ENCODE measurements at places on chromosomes 12 and 14.
A peak's percentile ranks its signal among the peaks of the same experiment; 100 is the strongest.

DNA sequence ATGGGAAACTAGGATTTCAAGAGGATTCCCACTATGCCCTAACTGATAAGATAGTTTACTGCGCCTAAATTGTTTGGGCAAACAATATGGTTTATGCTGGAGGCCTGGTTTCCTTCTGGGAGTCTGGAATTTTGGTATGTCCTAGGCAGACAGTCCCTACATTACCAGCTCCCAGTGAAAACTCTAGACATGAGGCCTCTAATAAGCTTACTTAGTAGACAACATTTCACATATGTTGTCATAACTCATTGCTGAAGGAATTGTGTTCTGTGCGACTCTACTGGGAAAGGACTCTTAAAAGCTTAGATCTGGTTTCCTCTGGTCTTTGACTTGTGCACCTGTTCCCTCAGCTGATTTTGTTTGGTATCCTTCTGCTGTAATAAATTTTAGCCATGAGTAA, 18.0 kb upstream of the PRPF39 start:
- no peak for DNase-seq

DNA sequence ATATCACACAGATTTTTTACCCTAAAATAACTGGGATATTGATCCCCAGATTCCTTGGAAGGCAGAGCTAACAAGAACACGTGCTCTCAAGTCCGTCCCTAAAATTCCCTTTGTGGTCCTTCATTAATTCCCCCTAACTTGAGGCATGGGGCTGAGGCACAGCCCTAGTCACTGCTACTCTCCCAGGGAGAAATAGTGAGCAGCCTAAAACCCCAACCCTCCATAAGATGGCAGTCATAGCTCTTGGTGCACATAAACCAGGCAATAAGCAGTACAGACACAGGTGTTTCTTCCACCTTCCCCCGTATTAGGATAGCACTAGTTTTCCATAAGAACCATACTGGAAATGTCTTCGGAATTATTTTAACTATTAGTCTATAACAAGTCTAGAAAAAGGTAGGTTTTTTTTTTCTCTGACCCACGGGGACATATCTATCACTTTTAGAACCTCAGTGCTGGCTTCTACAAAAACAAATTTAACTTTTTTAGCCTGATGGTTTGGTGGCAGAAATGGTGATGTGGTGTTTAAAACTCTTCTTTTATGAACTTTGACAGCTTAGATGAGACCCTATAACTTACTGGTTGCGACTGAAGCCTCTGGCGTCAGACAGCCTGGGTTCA, 3.1 kb upstream of the ARHGEF40 start:
- DNase-seq = peak; percentile 8

GRCh38 chr12:4119157-4119761, 154.3 kb upstream of the CCND2 start:
- no peak for DNase-seq

DNA sequence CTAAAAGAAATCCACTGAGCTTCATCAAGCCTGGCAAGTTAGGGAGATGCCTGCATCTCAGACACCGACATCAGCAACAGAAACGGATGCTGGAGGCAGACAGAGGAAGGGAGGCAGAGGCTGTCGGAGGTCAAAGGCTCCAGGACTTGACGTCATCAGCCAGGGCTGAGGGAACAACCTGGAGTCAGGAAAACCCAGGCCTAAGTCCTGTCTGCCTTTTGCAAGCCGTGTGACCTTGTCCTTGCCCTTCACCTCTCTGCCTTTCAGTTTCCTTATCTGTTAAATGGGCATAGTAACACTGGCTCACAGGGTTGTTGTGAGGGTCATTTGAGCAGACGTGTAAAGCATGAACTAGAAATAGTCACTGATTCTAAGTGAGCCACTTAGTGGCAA, 194.2 kb downstream of the BCL11B start:
- DNase-seq = no peak

DNA sequence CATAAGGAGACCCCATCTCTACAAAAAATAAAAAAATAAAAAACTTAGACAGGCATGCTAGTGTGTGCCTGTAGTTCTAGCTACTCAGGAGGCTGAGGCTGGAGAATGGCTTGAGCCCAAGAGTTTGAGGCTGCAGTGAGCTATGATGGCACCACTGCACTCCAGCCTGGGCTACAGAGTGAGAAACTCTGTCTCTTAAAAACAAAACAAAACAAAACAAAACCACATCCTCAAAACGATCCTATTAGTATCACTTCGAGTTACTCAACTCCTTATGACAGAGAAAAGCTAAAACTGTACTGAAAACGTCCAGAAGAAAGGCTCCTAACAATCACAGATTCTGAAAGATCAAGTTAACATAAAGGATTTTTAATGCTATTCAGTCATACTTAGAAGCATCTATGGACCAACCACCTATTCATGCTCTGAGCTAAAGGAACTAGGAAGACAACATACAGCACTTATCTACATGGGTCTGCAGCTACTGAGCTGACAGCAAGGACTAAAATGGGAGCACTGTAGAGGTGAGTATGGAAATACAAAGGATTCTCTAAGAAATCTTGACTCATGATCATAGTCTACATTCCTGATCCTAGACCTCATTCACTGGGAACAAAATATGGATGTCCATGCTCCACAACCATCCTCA, 75.3 kb upstream of the DUSP6 start:
- DNase-seq = no peak

- DNase-seq = no peak
Observed at GRCh38 chr14:25056688-25057078, 6.7 kb upstream of the STXBP6 start.

DNA sequence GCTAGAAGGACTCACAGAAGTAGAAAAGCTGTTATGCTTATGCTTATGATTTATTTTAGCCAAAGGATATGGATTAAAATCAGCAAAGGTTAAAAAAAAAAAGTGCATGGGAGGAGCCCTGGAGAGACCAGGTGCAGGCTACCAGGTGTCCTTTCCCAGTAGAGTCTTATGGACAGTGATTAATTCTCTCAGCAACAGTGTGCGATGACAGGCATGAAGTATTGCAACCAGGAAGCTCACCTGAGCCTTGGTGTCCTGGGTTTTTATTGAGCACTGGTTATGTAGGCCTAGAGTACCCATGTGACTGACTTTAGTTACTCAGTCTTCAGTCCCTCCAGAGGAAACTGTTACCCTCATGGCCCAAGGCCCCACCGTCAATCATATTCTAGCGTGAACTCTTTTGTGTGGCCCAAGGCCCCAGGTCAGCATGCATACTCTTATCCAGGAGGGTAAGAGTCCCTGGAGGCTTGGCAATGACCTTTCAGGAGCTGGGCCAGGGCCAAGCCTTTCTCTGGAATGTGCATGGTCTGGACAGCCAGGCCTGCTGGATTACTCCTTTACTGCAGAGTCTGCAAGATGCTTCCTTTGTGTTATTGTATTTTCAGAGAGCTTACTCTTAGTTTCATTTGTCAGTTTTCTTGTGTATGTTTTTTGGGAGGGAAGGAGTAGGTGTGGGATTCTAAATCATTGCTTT, 69.6 kb upstream of the RD3L start:
- DNase-seq = no peak

- no peak for DNase-seq
Observed at GRCh38 chr12:116433249-116433648, 125.9 kb upstream of the MAP1LC3B2 start.

- no peak for DNase-seq
Observed at GRCh38 chr12:28082096-28082495, 108.2 kb upstream of the CCDC91 start.

- no peak for DNase-seq
Observed at GRCh38 chr12:34210183-34210582, 187.9 kb downstream of the ALG10 start.

DNA sequence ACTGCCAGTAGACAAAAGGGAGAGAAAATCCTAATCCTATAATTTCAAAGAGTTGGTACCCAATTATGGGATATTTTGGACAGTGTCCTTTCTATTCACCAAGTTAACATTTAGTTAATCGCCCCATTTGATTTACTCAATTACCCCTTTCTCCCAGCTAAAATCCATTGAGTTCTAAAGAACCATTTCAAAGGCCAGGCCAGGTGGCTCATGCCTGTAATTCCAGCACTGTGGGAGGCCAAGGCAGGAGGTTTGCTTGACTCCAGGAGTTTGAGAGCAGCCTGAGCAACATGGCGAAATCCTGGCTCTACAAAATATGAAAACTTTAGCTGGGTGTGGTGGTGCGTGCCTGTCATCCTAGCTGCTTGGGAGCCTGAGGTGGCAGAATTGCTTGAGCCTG, 5.5 kb upstream of the GPR19 start:
- no peak for DNase-seq

- DNase-seq = no peak
Observed at GRCh38 chr14:47150267-47150666, 498.7 kb upstream of the RPL10L start.

- no peak for DNase-seq
Observed at GRCh38 chr12:128387811-128388422, 120.9 kb downstream of the TMEM132C start.

GRCh38 chr14:53523226-53523625, 370.1 kb upstream of the DDHD1 start:
- DNase-seq = no peak

GRCh38 chr12:70795608-70796007, 124.9 kb downstream of the PTPRR start:
- no peak for DNase-seq

DNA sequence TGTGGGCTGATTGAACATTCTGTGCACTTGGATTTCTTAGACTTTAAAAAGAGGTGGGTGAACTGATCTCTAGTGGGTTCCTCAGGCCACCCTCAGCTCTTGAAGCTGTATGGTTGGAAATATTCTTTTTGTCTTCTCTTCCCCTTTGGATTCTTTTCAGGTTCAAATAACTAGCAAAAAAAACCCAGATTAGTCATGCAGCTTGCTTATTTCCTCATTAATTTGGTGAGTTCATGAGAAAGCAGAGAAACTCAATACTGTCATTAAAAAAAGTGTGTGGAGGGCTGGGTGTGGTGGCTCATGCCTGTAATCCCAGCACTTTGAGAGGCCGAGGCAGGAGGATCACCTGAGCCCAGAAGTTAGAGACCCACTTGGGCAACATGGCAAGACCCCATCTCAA, 183.4 kb downstream of the ESR2 start:
- no peak for DNase-seq

DNA sequence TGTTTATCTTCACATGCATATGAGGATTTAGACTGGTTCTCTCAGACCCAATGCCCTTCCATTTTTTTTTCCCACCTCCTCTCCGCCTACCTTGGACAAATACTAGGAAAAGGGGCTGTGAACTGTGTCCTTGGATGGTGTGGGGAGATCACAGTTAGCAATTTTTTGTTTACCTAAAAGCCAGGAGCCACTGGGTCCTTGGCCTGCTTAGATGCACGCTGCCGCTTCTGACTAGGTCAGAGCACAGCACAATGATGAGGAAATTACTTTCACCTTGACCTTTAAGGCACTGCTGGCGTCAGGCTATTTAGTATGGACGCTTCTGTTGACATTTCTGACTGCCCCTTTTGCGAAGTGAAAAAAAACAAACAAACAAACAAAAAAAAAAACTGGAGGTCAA, 1.9 kb downstream of the CCDC38 start:
- no peak for DNase-seq

GRCh38 chr14:69711881-69712560, 54.9 kb upstream of the SRSF5 start:
- no peak for DNase-seq

GRCh38 chr12:104057771-104058197, 6.5 kb upstream of the HCFC2 start:
- DNase-seq = peak; percentile 17

- no peak for DNase-seq
Observed at GRCh38 chr12:114395755-114396152, 10.2 kb downstream of the TBX5 start.

DNA sequence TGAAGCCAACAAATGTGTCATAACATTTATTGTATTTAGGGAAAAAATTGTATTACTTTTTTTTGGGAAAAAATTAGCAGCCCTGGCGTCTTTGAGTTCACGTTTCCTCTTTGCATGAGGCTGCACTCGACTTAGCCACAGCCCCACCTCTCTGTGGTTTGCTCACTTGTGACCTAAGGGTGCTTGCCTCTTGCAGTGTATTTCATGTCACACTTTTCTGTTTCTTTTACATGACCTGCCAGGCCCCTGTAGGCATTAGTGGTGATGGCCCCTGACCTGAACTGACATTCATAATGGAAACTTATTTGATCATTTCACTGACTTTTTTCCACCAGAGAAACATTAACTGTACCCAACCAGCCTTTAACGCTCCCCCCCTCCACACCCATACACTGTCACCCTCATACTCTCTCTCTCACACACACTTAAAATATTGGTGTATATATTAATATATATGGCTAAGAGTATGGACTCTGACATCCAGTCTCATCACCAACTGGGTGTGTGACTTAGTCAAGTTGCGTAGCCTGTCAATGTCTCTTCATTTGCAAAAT, 122.9 kb downstream of the PRKCH start:
- no peak for DNase-seq

DNA sequence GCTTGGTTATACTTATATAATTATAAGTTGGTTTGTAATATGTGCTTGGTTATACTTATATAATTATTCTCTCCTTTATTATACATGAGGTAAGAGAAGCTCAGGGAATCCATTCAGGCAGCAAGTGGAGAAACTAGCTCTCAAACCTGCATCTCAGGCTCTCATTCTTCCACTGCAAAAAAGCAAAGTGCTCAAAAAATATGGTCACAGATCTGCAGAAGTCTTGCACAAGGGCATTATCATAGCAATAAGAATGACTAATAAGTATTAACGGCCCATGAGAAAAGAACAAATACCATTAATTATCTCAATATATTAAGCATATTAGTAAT, 476 bp upstream of the TRAFD1 start:
- no peak for DNase-seq

DNA sequence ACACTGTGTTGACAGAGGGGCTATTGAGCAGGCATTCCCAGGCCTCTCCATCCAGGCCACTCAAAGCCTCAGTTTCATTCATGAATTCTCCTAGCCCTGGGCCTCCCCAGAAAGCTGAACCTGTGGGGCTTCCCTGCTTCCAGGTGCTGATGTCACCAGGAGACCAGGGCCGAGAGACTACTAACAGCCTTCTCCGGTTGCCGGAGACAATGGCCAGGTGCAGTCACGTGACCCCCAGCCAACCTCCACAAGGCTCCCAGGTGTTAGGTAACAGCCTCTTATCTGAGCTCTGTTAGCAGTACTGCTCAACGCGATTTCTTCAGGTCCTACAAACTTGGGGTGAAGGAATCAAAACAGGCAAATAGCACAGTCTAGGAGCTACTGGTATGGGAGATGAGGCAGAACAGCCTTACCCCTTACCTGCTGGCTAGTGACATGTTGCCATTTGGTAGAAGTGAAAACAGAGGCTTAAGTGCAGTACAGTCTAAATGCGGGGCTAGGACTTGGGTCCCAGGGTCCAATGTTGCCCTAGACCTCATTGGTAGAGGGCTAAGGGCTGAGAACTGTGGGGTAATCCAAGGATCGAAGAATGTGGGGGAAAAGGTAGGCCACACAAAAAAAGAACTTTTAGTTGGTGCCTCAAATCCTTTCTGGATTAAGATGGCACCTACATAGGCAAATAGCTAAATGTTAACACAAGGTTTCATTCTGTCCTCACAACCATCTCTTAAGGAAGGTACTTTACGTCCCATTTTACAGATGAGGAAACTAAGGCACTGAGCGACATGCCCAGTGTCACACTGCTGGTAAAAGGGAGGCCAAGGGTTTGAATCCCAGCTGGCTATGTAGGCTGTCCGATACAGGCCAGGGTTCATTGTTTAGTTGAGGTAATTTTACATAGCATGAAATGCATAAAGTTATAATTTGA, 3.8 kb downstream of the CCDC88C start:
- DNase-seq = peak; percentile 91

GRCh38 chr14:62558451-62558850, 486.8 kb downstream of the KCNH5 start:
- no peak for DNase-seq

GRCh38 chr14:99203080-99203479, 68.9 kb downstream of the BCL11B start:
- DNase-seq = no peak

GRCh38 chr14:77077040-77077439, 21.0 kb upstream of the CIPC start:
- no peak for DNase-seq
